ENCODE measurements at places on chromosomes 5 and 9.

GRCh38 chr9:76812591-76812990, 48.4 kb downstream of the PCA3 start:
- H3K4me1 ChIP-seq, result no peaks in the 10 kb centered on the region
- DNase-seq, result no peak
- H3K4me3 ChIP-seq, result no peak overlapping the region
- H3K36me3 ChIP-seq, result no peaks in the 10 kb centered on the region
- H3K27ac ChIP-seq, result no peak overlapping the region

DNA sequence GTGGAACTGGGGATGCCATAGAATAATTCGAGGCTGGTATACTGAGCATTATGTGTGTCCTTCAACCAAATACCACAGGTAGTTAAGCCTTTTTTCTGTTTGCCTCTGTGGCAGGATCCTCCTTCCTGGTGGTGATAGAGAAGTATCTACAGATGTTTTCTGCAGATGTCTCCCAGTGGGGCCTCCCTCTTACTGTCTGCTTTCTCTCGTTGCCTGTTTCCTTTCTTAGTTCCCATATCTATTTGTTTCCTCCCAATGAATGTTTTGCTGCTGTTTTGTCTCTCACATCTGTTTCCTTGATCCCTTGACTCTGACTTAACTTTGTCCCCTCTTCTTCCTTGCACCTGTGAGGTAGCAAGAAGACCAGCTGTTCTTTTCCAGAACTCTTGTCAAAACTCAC, 130.9 kb upstream of the NUDT12 start:
- H3K27me3 ChIP-seq, result no peaks in the 10 kb centered on the region
- H3K4me1 ChIP-seq, result no peaks in the 10 kb centered on the region
- H3K36me3 ChIP-seq, result no peaks in the 10 kb centered on the region
- H3K27ac ChIP-seq, result no peak overlapping the region

DNA sequence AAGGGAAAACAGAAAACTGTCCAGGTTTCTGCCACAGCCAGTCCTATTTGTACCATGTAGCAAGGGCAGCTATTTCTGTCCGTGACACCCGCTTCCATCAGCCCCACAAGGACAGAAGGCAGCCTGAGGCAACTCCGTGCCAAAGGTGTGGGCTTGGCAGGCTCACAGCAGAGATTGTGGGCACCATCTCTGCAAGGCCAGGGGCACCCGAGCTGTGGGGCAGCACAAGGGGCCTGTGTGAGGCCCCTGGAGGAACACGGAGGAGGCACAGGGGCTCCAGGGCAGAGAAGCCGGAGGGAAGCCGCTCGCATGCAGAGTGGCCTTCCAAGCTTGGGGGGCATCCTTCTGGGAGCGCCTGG, 43.5 kb downstream of the COL23A1 start:
- no peaks in the 10 kb centered on the region for H3K4me1 ChIP-seq
- H3K36me3 ChIP-seq, result no peaks in the 10 kb centered on the region
- H3K27me3 ChIP-seq, result no peaks in the 10 kb centered on the region
- no peak overlapping the region for H3K4me3 ChIP-seq
- DNase-seq, result no peak

GRCh38 chr5:128015478-128015877, 68.1 kb upstream of the SLC12A2 start:
- no peaks in the 10 kb centered on the region for H3K27me3 ChIP-seq
- no peak overlapping the region for H3K27ac ChIP-seq
- H3K4me1 ChIP-seq, result no peaks in the 10 kb centered on the region
- DNase-seq, result no peak

- no peak overlapping the region for H3K4me3 ChIP-seq
- H3K36me3 ChIP-seq, result no peaks in the 10 kb centered on the region
- H3K27me3 ChIP-seq, result peaks cover 40% of the 10 kb centered on the region
- no peak overlapping the region for H3K27ac ChIP-seq
Observed at GRCh38 chr5:7393921-7394799, 1.8 kb upstream of the ADCY2 start.

DNA sequence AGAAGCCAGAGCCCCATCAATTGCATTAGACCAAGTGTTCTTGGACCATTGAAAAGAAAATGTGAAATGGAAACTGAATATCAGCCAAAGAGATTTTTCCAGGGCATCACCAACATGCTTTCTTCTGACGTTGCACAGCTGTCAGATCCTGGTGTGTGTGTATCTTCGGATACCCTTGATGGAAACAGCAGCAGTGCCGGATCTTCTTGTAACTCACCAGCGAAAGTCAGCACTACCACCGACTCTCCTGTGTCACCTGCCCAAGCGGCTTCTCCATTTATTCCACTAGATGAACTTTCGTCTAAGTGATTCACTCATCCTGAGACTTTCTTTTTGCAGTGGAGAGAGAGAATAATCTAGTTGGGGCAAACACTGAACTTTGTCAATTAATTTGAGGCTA, 75.7 kb downstream of the PIP5K1B start:
- H3K36me3 ChIP-seq, result peaks cover 2% of the 10 kb centered on the region
- peaks cover 5% of the 10 kb centered on the region for H3K4me1 ChIP-seq
- peak; percentile 16 for DNase-seq
- H3K27me3 ChIP-seq, result no peaks in the 10 kb centered on the region
- H3K4me3 ChIP-seq, result no peak overlapping the region
- H3K27ac ChIP-seq, result no peak overlapping the region

GRCh38 chr5:168123631-168124528, 167.6 kb upstream of the WWC1 start:
- no peak overlapping the region for H3K4me3 ChIP-seq
- DNase-seq, result no peak
- no peaks in the 10 kb centered on the region for H3K27me3 ChIP-seq

GRCh38 chr9:131282688-131283422, 6.5 kb upstream of the FAM78A start:
- DNase-seq, result no peak
- H3K27me3 ChIP-seq, result peaks cover 23% of the 10 kb centered on the region
- peaks cover 27% of the 10 kb centered on the region for H3K4me1 ChIP-seq
- H3K27ac ChIP-seq, result no peak overlapping the region
- no peak overlapping the region for H3K4me3 ChIP-seq

GRCh38 chr5:39484673-39485072, 59.9 kb upstream of the DAB2 start:
- no peak for DNase-seq
- peaks cover 19% of the 10 kb centered on the region for H3K27me3 ChIP-seq
- no peak overlapping the region for H3K4me3 ChIP-seq

- no peak overlapping the region for H3K27ac ChIP-seq
- H3K27me3 ChIP-seq, result no peaks in the 10 kb centered on the region
- H3K36me3 ChIP-seq, result no peaks in the 10 kb centered on the region
- DNase-seq, result no peak
Observed at GRCh38 chr5:31845361-31845760, 206.4 kb downstream of the PDZD2 start.

DNA sequence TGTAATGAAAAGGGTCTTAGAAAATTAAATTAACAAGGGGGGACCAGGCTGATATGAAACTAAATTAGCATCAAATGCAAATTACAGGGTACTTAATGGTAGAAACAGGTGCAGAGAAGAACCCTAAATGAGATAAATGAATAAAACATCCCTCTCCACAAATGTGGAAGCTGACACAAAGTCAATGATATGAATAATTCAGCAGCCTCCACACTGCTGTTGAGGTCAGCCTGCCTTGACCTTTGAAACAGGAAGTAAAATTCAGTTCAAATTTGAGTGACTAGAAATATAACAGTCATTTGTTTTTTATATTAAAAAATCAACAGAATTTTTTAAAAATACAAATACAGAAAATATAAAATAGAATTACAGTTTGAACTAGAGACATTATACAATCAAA, 40.0 kb downstream of the EBF1 start:
- H3K4me3 ChIP-seq, result no peak overlapping the region
- no peak for DNase-seq
- no peak overlapping the region for H3K27ac ChIP-seq
- H3K36me3 ChIP-seq, result no peaks in the 10 kb centered on the region

GRCh38 chr5:38329132-38329715, 70.9 kb downstream of the EGFLAM start:
- no peaks in the 10 kb centered on the region for H3K27me3 ChIP-seq
- H3K27ac ChIP-seq, result no peak overlapping the region
- no peaks in the 10 kb centered on the region for H3K4me1 ChIP-seq
- no peaks in the 10 kb centered on the region for H3K36me3 ChIP-seq
- H3K4me3 ChIP-seq, result no peak overlapping the region

DNA sequence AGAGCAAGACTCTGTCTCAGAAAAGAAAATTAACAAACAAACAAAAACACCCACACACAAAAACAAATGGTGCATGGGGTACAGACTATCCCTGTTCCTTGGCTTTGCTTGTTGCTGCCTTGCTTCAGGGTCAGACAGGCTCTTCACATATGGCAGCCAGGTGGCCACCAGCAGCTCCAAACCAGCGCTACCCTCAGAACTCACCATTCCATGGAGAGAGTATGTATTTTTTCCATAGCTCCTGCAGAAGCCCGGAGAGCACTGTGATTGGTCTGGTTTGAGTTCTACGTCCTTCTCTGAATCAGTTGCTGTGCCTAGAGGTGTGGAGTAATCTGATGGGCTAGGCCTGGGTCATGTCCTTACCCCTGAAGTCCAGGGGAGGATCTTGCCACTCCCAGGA, 25.2 kb upstream of the HSPA9 start:
- no peak overlapping the region for H3K4me3 ChIP-seq
- peaks cover 11% of the 10 kb centered on the region for H3K4me1 ChIP-seq
- no peak for DNase-seq
- H3K27ac ChIP-seq, result no peak overlapping the region
- H3K27me3 ChIP-seq, result peaks cover 45% of the 10 kb centered on the region

DNA sequence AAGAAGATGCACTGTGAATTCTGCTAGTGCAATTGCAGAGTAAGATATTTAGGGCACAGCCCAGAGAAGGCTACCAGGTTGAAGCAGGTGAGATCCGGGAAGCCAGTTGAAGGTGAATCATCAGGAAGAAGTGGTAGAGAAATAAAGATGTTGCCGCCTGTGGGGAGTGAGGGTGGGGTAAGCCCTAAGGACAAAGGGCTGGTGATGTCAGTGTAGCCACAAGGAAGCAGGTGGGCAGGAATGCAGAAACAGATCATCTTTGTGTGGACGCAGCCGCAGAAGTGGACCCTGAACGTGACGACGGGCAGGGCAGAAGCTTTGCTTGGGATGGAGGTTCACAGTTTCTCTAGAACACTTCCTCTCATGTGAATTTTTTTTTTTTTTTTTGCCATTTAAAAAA, 164.2 kb downstream of the ACTL7B start:
- no peaks in the 10 kb centered on the region for H3K27me3 ChIP-seq
- H3K4me1 ChIP-seq, result no peaks in the 10 kb centered on the region
- no peak overlapping the region for H3K27ac ChIP-seq

DNA sequence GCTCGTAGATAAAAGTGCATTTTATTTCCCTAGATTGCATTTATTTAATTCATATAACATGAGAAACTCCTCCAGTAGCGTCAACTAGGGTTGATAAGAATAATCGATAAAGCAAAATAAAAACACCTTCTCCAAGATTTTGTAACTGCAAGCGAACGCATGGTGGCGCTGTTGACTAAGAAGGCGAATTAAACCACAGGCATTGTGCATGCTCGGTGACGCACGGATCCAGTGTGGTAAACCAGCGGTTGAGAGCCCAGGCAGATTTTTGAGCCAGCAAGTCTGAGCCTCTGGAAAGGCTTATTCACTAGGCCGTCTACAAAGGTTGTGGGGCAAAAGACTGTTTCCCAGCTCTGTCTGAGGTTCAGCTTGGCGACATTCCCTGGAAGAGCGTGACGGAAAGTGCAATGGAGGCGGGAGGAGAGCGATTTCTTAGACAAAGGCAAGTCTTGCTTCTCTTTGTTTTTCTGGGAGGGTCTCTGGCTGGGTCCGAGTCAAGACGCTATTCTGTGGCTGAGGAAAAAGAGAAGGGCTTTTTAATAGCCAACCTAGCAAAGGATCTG, at the start of gene PCDHB3:
Gene PCDHB3, plus strand, starts transcription at position 231 of the 563 bp plus-strand sequence. Its CDS starts 177 bp downstream, at position 408.
- no peak within 1 kb of the TSS for H3K4me3 ChIP-seq
- peaks cover 9% of the 10 kb centered on the region for H3K27me3 ChIP-seq
- peaks cover 2% of the 10 kb centered on the region for H3K36me3 ChIP-seq
- no peaks in the 10 kb centered on the region for H3K4me1 ChIP-seq

- H3K27ac ChIP-seq, result no peak overlapping the region
- peaks cover 24% of the 10 kb centered on the region for H3K4me1 ChIP-seq
- no peak for DNase-seq
- H3K4me3 ChIP-seq, result no peak overlapping the region
Observed at GRCh38 chr9:34334337-34334824, 5.0 kb downstream of the NUDT2 start.

DNA sequence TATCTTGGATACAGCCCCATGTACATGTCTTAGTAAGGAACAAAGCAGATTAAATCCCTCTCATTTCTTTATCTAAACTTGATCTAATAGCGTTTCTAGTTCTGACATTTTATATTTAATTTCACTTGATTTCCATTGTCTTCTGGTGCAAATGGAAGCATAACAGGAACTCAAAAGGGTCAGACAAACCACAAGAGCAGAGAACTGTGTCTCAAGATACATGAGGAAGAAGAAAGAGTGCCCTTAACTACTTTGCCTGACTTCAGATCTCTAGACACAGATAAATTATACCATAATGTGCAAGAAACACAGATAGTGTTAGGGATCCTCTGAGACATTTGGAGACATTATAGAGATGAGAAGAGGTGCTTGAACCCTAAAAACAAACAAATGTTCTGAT, 20.7 kb upstream of the STX17 start:
- no peak overlapping the region for H3K4me3 ChIP-seq
- H3K27ac ChIP-seq, result no peak overlapping the region
- DNase-seq, result no peak
- H3K27me3 ChIP-seq, result peaks cover 5% of the 10 kb centered on the region

- no peak overlapping the region for H3K27ac ChIP-seq
- no peaks in the 10 kb centered on the region for H3K36me3 ChIP-seq
- H3K27me3 ChIP-seq, result peaks cover 2% of the 10 kb centered on the region
- no peak overlapping the region for H3K4me3 ChIP-seq
- no peak for DNase-seq
Observed at GRCh38 chr5:115949096-115949495, 13.2 kb upstream of the LVRN start.

DNA sequence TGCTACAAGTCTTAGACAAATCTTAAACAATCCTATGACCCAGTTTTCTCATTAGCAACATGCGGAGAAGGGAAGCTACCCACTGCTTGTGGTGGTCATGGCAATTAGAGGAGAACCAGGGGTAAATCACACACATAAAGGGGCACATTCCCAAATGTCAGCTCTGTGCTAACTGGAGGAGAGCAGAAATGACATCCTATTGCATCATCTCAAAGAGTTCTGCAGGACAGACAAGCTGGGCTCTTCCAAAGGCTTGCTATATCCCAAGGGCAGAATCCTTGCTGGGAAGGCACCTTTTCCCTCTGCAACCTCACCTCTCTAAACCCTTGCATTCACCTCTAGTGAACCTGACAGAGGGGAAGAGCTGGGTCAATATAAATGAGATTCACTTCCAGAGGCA, 17.0 kb upstream of the WWC1 start:
- H3K4me1 ChIP-seq, result peaks cover 3% of the 10 kb centered on the region
- H3K27me3 ChIP-seq, result peaks cover 2% of the 10 kb centered on the region
- no peaks in the 10 kb centered on the region for H3K36me3 ChIP-seq
- no peak for DNase-seq

DNA sequence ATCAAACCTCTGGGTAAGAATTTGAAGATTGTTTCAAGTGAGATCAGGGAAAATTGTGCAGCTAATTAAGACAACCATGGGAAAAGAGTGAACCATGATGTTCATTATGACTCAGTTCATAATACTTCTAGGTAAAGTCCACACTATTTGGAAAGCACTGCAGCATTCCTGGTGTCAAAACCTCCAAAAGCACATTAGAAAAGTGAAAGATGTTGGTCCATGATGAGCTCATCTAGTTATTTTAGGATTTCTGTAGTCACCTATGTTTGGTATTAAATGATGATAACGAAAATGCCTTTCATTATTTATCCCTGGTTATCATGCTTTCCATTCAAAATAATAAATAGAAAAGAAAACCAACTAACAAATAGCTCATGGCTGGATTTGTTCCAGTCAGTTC, 49.1 kb downstream of the PTCD2 start:
- DNase-seq, result no peak
- H3K27me3 ChIP-seq, result no peaks in the 10 kb centered on the region
- H3K4me3 ChIP-seq, result no peak overlapping the region
- no peak overlapping the region for H3K27ac ChIP-seq
- H3K36me3 ChIP-seq, result no peaks in the 10 kb centered on the region

Measured in activated CD4-positive, alpha-beta T cell treated with anti-CD3 and anti-CD28 coated beads, Interleukin-2, amount 10 ng/mL, durations not matched to agents 7 days and 5 days (primary cell).